ENCODE measurements at places on chromosomes 6 and 20.
A peak's percentile ranks its signal among the peaks of the same experiment; 100 is the strongest.

DNA sequence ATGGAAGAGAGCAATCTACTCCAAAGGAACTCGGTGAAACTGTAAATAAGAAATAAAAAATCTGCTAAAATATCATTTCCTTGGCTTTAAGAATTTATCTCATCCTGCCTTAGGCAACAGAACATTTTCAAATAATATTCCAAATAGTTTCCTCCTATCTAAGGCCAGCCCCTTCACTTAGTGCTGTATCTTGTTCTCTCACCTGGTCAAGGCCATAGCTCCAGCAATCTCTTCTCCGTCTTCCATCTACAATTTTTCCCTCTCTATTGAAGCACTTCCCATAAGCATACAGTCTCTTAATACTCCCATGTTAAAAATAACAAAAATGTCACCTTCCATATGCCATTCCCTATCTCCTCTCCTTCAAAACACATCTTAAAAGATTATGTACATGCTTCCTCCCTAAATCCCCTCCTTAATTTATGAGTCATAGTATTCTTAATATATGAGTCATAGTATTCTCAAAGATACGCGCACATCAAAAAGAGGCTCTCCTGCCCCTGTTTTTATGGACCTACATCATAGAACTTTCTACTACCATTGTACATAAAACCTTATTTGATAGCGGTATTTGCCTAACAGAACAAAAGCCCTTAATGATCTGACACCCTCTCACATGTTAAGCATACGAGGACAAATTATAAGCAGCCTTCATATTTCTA, 146.9 kb downstream of the PDE10A start:
- no peak for DNase-seq

DNA sequence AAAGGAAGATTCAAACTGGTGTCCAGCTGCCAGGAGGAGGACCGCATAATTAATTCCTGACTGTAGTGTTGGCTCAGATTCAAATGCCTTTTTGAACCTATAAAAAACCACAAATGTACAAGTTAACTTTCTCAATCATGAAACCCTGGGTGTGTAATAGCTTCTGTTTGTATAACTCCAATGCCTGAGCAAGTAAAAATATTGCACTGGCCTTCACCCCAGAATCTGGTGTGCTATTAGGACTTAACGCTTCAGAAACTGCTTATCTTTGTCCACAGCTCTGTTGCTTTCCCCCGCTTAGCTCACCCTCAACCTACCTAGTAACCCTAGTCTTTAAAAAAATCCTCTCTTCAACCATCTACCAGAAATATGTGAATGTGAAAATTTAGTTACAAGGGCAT, 119.1 kb upstream of the MAP7 start:
- no peak for DNase-seq

GRCh38 chr20:41738604-41739206, 120.5 kb upstream of the CHD6 start:
- peak; percentile 27 for DNase-seq

- DNase-seq, result no peak
Observed at GRCh38 chr6:150276168-150276936, 92.5 kb upstream of the IYD start.

DNA sequence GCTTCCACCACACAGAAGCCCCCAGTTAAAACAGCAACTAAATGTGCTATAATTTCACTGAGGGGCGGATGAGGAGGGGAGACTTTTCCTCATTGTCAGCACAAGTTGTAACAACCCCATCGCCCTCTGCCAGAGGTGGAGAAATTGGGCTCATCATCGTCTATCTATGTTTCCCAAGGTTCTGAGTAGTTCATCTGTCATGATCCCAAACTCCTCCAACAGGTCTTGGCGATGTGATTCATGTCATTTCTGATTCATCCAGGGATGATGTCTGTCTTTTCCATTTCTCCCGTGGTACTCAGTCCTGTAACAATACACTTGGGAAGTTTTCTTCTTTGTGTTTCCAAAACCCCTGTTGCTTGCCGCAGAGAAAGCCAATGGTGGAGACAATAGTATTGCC, 51.0 kb downstream of the TFAP2A start:
- DNase-seq, result no peak

- DNase-seq, result no peak
Observed at GRCh38 chr20:25056690-25057233, 1.2 kb downstream of the ACSS1 start.

GRCh38 chr6:116396441-116396840, 25.7 kb downstream of the DSE start:
- no peak for DNase-seq

DNA sequence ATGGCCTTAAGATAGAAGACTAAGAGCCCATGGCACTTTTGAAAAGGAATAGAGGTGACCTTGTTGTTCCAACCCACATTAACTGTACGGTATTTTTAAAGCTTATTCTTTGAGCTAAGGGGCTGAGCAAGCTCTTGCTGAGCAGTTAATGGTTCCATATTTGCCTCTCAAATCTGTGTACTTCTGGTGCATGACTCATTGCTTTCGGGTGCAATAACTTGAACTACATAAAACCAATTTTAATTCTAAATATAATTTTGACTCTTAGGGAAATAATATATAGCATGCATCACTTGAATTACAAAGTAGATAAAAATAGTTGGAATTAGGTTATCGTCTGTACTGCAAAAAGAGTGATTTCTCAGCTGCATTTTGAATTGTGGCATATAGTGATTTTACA, 348.1 kb upstream of the CITED2 start:
- DNase-seq, result no peak

- DNase-seq, result no peak
Observed at GRCh38 chr6:151018911-151019782, 153.6 kb downstream of the MTHFD1L start.

DNA sequence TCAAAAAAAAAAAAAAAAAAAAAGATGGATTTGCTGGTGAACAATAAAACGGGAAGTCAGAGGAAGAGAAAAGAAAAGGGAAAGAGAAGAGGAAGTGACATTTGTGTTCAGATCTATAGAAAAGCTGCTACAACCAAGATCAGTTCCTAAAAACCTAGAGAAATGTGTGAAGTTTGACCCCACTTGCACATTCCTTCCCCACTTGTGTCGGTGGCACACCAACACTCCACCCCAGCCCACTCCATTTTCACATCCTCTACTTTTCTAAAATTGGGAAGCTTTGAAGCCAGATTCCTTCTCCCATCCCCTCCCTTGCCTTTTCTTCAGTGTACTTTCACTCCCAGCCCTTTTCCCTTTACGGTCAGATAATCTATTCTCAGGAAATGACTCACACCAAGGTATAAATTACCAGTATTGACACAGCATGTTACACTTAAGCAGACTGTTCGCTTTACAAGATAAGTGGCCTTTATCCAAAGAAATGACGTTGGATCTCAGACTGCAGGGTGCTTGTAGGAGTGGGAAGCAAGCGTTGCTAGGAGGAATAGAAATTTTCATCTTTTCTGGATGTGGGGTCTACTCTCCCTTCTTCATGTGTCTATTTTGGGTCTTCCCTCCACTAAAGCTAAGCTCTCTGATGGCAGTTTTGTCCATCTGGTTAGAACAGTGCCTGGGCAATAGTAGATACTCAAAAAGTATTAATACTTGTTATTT, 92.5 kb upstream of the ADGRF1 start:
- no peak for DNase-seq

DNA sequence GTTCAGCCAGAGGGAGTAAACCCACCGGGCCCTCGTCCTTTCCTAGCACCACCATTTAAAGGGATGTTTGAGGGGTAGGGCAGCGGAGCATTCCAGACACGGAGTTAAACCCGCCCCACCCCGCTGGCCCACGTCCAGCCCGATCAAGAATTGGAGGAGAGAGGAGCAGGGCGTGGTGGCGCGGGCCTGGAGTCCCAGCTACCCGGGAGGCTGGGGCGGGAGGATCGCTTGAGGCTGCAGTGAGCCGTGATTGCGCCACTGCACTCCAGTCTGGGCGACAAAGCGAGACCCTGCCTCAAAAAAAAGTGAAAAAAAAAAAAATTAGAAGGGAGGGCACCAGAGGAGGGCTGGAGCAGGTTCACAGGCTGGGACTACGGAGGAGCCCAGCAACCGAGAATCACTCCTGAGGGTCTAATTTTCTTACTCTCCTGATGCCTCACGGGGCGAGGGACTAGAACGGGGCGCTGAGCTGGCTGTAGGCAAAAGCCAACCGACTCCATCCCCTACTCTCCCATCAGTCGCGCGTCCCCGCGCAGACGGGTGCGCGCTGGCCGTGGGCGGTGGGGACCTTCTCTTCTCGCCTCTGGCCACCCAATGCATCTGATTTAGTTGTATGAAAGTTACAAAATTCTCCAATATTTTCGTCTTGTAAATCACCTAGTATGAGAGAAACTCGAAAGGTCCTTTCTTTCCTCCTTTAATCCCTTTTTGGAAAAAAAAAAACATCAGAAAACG, 6.1 kb upstream of the HSPA1B start:
- DNase-seq, result no peak

GRCh38 chr6:105872249-105872648, 213.9 kb upstream of the PRDM1 start:
- no peak for DNase-seq

DNA sequence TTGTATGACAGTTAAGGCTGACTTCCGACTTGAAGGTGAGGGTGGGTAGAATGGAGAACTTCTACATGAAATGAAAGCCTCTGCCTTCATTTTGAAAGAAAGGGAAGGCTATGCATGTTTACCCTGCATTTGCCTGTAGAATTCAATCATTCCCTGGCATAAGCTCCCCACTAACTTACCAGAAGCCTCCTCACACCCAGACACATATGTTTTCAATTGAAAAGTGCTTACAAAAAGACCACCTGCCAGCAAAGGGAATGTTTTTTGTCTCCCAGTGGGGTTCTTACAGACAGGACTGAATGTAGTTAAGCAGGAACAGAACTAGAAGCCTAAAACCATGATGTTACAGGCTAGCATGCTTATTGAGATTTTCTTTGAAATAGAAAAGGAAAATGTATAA, 392.1 kb upstream of the HSF2 start:
- no peak for DNase-seq

DNA sequence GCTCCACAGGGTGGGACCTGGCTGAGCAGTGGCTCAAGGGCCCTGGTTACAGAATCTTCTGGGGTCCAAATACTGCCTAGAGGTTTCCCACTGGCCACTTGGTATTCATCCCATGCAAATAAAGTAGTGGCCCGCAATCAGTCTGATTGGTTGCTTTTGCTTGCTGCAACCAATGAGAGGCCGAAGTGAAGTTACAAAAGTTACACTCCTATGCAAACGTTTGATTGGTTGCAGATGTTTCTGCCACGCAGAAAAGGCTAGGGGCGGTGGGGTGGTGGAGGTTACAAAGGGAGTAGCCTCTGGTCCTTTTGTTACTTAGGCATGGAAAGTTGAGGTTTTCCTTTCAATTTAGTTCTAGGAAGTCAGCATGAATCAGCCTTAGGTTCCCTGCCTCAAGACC, 3.6 kb upstream of the NHLRC1 start:
- DNase-seq, result no peak

DNA sequence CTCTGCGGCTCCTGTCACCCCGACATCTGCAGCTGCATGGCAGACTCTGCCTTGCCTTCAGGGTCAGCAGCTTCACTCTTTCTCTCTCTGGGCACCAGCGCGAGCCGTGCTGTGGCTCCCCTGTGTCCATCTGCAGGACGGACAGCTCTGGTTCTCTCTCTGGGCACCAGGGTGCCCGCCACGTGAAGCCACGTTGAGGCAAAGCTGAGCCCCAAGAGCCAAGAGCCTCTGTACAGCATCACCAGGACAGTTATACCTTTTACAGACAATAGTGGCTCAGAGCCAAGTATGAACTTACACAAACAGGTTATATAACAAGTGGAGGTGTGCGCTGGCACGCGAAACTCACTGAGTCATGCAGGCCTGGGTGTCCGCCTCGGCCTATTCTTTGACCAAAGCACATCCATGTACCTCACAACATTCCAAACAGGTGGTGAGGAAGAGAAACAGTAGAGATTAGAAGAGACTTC, 50.8 kb downstream of the FAM50B start:
- no peak for DNase-seq

DNA sequence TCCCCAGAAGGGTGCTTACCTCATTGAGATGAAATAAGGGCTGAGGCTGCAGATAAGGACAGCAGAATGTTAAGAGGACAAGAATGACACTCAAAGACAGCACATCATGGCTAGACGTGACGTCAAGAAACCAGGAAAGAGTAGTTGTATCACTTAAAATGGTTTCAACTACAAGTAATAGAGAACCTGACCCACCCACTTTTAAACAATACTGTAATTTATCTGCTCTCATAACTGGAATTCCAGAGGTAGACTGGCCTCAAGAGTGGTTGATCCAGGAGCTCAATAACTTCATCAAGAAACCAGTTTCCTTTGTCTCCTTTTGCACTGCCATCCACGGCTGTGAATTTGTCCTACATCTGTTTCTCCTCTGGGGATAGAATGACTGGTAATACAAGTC, 187.1 kb downstream of the EYA4 start:
- no peak for DNase-seq

GRCh38 chr6:21323577-21323976, 270.0 kb upstream of the SOX4 start:
- DNase-seq, result no peak

GRCh38 chr6:144194293-144194810, 44.0 kb downstream of the STX11 start:
- DNase-seq, result no peak

DNA sequence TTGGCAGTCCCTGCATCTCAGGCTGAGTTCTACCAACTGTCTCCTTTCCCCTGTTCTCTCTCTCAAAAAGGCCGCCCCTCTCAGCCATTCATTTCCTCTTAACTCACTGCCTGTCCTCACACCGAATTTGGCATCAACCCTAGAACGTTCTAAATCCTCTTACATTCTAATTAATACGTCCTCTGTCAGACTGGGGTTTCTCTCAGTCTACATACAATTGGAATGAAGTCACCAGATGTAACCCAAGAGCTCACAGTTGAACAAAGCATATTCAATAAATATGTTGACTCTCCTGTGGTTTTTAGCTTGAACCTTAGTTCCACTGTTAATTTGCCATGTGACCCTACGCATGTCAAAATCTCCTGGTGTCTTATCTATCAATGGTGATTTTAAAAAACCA, 269.6 kb downstream of the CLIC5 start:
- DNase-seq, result no peak

DNA sequence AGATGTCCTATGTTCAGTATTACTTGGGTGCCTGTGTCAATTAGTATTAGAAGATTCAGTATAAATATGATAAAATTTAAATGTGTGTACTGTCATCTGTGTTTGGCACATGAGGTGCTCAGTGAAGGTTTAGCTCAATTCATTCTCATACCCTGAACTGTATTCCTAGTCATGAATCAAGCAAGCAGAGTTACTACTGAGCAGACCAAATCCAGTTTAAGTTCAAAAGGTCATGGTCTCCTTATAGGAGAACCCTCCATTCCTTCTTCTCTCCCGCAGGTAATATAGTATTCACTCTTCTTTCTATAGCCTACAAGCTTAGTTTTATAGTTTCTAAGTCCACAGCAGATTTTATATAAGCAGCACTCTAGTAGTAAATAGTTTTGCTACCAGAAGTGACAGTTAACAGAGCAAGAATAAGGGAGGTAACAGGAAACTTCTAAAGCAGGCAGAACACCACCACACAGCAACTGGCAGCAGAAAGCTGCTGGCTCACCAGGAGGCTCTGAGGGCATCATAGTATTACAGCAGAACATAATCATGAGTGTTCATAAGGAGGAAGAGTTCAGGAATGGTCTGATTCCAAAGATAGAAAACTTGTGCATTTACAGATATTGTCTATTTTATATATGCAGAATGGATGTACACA, 133.2 kb downstream of the SLC16A10 start:
- DNase-seq, result no peak

GRCh38 chr6:11214901-11215300, 17.6 kb downstream of the NEDD9 start:
- no peak for DNase-seq

- DNase-seq, result no peak
Observed at GRCh38 chr6:11865680-11866300, 87.2 kb upstream of the ADTRP start.

- DNase-seq, result no peak
Observed at GRCh38 chr6:166640342-166641043, 13.4 kb upstream of the RPS6KA2 start.
